ENCODE measurements at places on chromosomes 16 and 17.

- no peak for DNase-seq
Observed at GRCh38 chr17:72296456-72296855, 175.6 kb downstream of the SOX9 start.

DNA sequence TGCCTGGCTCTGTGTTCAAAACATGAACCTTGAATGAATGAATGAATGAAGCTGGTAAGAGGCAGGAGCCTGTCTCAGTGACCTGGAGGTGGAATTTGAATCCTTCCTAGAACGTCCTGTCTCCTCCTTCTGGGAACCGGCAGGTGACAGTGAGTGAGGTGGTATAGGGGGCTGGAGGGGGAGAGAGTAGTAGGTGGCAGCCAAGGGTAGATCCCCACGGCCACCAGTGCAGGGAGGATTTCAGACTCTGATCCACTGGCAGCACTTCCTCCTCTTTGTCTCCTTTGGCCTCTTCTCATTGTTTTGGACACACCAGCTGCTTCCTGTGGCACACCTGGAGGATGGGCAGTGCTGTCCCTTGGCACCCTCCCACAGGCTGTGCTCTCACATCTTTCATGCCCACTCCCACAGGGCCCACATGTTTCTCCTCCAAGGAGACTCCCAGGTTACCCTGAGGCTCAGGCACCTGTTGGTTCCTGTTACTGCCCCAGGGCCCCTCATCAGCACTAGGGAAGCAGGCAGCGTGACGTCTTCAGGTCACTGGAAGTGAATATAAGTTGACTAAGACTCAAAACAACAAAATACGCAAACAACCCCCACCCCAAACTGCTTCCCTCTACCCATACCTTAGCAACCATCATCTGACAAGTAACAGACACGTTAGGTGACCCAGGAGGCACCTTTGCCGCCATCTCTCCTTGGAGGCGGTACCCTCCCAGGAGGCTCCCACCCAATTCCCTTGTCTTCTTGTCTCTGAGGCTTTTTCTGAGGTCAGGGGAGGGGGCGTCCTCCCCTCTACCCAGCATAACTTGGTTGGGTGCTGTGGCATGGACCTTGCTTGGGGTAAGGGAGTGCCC is 84.6 kb downstream of the N4BP1 start:
- no peak for DNase-seq

DNA sequence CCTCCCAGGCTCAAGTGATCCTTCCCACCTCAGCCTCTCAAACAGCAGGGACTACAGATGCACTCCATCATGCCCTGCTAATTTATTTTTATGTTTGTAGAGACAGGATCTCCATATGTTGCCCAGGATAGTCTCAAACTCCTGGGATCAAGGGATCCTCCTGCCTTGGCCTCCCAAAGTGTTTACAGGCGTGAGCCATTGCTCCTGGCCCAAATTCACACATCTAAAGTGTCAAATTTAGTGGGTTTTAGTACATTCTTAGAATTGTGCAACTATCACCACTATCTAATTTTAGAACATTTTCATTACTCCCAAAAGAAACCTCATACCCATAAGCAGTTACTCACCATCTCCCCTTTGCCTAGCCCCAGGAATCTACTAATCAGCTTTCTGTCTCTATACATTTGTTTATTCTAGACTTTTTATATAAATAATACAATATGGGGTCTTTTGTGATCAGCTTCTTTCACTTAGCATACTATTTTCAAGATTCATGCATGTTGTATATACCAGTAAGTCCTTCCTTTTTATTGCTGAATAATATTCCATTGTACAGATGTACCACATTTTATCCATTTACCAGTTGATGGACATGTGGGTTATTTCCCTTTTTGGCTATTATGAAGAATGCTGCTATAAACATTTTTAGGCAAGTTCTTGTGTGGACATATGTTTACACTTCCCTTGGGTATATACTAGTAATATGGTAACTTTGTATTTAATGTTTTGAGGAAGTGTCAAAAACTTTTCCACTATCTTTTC is 25.1 kb upstream of the ITGA2B start:
- no peak for DNase-seq

DNA sequence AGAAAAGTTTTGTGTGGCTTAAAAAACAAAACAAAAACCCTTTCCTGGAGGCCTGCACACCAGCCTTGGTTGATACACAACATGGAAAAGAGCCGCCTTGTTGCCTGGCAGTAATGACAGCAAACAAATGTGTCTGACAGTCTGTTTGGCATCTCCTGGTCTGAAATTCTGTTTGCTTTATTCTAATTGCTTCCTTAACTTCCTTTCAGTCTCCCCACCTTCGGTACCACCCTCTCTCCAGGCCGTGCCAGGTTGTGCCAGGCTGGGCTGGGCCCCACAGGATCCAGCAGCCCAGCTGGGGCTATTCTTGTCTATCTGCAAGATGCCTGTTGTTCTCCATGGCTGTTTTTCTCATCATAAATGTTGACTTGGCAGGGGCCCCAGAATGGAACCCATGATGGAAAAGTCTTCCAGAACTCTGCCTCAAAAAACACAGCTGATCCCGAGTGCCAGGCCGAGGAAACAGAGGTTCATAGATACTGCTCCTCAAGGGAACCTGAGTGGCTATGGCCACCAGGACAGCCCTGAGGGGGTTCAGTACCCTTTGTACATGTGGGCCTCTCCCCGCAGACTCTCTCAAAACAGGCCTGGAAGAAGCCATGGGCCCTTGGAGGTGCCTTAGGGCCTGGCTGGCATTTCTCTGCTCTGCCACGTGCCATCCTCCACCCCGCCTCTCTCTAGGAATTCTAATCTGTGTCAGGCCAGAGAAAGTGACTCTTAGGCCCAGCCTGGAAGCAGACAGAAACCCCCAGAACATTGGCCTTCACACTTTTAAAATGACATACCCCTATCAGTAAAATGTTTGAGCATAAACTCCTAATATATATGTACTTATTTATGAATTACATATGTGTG is 50.5 kb downstream of the YPEL2 start:
- no peak for DNase-seq

GRCh38 chr17:60327134-60327900 is 64.6 kb downstream of the USP32 start:
- no peak for DNase-seq

DNA sequence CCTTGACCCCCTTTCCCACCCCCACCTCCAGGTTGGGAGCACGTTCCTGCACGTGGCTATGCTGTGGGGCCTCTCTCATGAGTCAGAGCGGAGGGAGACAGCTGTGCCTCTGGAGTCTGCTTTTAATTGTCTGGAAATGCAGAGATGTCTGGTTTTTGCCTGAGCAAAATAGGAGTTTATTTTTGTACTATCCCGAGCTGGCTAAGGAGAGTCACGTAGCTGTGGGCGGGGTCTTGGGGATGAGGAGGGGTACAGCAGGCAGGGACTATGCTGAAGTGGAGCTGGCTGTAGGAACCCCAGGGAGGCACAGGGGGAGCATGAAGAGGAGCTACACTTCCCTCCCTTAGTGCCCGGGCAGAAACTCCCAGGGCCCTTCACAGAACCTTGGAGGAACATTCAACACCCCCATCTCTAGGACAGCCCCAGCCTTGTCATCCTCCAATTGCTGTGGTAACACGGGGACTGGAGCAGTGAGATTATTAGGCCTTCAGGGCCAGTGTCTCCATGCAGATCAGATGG is 44.7 kb upstream of the LGALS9 start:
- peak; percentile 79 for DNase-seq

DNA sequence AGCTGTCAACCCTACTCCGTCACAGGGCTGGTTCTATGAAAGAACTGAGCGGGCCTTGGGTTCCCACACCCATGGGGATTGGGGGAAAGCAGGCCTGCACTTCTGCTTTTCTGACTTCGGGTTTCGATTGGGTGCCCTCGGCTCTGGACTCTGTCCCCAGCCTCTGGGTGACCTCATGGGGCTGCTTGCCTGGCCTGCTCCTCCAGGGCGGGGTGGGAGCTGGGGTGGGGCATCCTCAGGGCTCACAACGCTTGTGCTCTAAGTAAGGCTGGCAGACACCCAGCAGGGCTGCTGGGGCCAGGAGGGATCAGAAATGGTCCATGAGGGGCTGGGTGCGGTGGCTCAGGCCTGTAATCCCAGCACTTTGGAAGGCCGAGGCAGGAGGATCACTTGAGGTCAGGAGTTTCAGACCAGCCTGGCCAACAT is 19.2 kb downstream of the ARHGAP27 start:
- no peak for DNase-seq

DNA sequence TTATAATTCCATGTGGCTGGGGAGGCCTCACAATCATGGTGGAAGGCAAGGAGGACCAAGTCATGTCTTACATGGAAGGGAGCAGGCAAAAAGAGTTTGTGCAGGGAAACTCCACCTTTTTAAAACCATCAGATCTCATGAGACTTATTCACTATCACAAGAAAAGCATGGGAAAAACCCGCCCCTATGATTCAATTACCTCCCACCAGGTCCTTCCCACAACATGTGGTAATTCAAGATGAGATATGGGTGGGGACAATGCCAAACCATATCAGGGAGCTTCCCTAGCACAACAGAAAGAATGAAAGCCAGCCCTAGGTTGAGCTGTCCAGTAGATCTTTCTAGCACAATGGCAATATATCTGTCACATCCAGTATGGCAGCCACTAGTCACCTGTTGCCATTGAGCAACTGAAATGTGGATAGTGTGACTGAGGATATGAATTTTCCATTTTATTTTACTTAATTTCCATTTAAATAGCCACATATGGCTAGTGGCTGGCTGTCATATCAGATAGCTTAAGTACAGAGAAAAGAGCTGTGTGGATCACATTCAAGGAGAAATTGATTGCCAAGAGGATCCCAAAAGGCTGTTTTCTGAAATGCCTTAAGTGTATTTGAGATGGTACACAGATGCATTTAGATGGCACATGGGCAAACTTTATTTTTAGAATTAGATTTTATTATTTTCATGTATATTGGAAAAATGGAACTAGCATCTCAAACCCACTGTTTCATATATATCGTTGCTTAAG is 273.0 kb downstream of the GRIN2A start:
- DNase-seq = no peak

DNA sequence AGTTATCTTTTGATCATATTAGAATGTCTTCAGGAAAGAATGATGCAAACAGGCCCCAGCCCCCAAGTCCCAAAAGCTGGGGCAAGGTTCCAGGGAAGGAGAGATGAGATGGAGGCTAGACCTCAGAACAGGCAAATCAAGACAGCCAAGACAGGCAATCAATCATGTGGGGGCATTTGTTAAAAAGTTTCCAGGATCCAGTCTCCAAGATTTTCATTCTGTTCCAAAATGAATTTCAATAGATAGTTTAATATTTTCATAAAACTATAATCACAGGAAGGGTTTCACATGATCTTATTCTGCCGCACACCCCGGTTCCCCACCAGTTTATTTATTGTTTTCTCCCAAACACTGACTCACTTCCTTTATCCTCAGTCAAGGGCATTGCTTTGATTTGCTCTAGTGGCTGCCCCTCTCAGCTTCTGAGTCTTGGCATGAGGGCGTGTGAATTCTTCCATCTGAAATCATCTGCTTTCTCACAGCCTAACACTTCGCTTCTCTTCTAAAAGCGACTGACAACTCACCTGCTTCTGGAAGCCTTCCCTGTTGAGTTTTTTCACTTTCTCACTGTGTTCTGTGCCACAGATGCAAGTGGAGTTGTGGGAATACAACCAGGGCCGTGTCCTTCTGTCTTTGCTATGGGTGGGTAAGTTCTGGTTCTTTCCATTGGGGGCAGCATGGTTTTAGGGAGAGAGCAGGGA is 12.2 kb upstream of the TERF2 start:
- peak; percentile 88 for DNase-seq

- DNase-seq = no peak
Observed at GRCh38 chr17:81165246-81166032, at the start of gene PVALEF. TSS of gene PVALEF (plus strand) at chr17:81165507. CDS start at chr17:81181227, 15,720 bp downstream.

GRCh38 chr16:56841233-56841632 is 23.8 kb upstream of the SLC12A3 start:
- DNase-seq = peak; percentile 71

- DNase-seq = no peak
Observed at GRCh38 chr17:163514-164098, 17.8 kb downstream of the DOC2B start.

GRCh38 chr17:35965272-35965671 is 16.0 kb downstream of the CCL16 start:
- no peak for DNase-seq

- DNase-seq = no peak
Observed at GRCh38 chr17:79950306-79950705, 85.4 kb downstream of the TBC1D16 start.

- no peak for DNase-seq
Observed at GRCh38 chr17:64777415-64778239, 115.5 kb upstream of the SMURF2 start.

DNA sequence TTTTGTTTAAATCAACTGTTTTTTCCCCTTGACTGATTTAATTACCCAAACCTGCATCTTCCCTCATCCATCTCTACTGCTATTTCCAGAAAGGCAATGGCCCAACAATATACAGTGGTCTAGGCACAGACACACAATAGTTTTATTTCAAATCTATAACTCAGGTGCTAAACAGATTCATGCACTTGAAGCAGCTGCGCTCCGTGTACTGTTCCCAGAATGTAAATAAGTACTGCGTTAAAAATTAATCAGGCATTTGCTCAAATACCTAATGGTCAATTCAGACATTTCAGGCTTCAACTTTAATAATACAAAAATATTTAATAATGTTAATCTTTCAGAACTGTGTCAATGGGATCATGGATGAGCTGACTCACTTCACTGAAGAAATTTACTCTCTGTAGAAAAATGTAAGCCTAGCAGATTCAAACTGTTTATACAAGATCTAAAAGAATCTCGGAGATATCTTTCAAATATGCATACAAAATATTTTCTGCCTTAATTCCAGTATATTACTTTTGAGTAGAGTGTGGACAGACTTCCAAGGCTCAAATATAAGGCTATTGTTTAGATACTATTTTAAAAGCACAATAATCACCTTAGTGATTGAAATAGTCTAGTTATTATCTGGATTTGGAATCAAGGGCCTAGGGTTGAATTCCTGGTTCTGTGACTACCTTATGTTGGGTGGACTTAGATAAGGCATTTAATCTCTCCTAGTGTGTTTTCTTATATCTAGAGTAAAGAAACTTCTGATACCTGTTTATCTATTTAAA is 97.4 kb upstream of the PSMD7 start:
- no peak for DNase-seq

GRCh38 chr17:8369944-8370343 is 6.6 kb downstream of the KRABD2 start:
- DNase-seq = no peak

GRCh38 chr17:21376081-21376758 is at the start of gene KCNJ12:
TSS of gene KCNJ12 (plus strand) at chr17:21376357. CDS start at chr17:21415343, 38,986 bp downstream.
- DNase-seq = no peak

DNA sequence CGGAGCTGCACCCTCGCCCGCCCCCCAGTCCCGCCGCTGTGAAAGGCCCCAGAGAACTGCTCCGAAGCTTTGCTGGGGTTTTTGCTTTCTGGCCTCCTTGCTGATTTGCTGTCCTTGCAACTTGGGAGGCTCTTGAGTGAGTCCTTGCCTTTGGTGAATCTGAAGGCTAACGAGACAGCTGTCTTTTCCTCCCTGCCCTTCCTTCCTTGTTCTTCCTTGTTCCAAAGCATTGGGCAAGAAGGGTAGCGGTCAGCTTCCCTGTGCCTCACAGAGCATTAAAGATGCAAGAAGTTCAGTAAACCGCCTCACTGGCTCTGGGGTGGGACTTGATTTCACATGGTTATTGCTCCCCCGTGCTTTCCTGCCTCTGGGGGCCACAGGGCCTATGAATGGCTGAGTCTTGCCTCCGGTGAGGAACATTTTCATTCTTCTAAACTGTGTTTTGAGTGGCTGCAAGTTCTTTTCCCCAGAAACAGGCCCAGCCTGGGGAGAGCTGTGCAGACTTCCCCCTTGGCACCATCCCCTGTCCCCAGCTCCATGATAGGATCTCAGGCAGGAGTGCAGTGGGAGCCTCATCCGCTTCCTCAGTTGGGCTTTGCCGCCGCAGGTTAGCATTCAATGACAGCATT is 1.4 kb downstream of the YPEL2 start:
- peak; percentile 58 for DNase-seq
